ENCODE measurements at places on chromosomes 6 and 20.

GRCh38 chr6:155100087-155100486, 105.0 kb downstream of the TIAM2 start:
- DNase-seq, result no peak

DNA sequence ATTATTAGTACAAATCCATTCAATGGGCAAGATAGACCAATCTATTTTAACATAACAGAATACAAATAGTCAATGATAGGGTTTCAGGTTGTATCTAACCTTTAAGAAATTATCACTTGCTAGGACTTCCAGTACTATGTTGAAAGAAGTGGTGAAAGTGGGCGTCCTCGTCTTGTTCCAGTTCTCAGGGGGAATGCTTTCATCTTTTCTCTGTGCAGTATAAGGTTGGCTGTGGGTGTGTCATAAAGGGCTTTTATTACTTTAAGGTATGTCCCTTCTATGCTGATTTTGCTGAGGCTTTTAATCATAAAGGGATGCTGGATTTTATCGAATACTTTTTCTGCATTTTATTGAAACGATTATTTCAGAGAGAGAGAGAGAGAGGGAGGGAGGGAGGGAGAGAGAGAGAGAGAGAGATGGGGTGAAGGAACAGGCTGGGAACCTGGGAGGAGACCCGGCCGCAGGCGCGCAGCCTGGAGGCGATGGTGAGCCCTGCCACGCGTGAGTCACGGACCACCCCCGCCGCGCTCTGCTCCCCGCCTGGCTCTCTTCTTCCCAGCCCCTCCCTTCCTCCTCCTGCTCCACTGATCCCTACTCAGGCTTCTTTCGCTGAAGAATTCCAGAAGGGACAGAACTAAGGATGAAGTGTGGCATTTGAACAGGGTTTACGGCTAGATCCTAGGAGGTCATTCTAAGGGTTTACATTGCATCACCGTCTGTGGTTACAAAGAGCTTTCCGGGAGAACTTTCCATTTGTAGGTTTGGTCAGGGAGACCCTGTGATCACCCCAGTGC, 45.5 kb upstream of the HLA-E start:
- DNase-seq, result no peak

GRCh38 chr6:131597446-131597845, 24.4 kb downstream of the ARG1 start:
- no peak for DNase-seq

DNA sequence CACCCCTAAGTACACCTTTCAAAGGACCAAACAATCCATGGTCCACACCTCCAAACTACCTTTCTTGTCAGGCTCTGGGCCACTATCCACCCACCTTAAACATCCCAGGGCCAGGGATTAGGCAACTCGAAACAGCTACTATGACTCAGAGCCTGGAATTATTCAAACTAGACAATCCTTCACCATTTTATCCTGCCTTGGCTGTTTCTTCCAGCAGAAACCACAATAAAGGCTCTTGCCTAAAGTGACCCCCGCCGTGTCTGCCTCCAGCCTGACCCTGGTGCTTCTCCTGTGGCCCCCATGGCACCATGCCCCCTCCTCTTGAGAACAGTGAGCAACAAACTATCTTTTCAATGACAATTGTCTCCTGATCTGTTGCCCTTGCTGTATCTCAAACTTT, 195.5 kb downstream of the EPM2A start:
- no peak for DNase-seq

DNA sequence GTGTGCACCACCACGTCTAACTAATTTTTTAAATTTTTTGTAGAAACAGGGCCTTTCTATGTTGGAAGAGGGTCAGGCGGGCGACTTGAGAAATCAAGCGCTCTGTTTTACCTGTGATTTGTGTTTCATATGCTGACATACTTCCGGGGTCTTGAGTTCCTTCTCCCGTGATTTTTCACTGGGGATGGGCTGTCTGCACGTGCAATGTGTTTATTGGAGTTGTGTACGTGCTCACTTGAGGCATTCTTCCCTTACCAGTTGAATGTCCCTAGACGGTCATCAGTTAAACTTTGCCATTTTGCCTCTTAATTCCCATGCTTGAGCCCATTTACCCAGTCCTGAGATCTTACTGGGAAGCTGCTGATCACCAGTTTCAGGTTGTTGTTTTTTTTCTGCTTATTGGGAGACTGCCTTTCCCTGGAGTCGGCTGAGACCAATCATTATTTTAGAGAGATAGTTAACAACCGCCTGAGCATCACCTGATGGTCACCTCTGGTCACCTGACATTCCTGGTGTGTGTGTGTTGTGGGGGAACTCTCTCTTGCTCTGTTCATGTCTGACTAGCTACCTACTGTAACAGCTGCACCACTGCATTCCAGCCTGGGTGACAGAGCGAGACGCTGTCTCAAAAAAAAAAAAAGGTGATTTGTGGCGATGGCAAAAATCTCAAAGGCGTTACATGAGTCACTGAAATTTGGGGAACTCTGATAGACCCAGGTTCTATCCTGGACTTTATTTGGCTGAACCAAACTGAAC, 34.8 kb upstream of the NCOA3 start:
- DNase-seq, result no peak

GRCh38 chr20:50203951-50204937, 13.6 kb downstream of the CEBPB start:
- no peak for DNase-seq

DNA sequence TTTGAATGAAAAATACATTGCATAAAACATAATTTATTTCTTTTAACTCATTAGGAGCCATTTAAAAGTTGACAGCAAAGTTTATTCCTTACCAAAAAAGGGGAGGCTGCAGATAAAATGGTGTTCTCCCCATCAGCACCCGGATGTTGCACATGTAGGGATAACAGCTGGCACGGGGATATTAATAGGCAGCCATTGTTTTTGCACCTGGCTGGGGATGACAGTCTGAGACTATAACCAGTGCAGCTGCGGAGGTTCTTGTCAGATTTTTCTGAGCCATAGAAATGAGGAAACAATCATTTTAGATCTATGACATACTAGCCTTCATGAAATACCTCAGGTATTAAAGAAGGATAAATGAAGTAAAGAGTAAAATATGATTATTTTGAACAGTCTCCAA, 20.1 kb upstream of the HECA start:
- DNase-seq, result no peak

DNA sequence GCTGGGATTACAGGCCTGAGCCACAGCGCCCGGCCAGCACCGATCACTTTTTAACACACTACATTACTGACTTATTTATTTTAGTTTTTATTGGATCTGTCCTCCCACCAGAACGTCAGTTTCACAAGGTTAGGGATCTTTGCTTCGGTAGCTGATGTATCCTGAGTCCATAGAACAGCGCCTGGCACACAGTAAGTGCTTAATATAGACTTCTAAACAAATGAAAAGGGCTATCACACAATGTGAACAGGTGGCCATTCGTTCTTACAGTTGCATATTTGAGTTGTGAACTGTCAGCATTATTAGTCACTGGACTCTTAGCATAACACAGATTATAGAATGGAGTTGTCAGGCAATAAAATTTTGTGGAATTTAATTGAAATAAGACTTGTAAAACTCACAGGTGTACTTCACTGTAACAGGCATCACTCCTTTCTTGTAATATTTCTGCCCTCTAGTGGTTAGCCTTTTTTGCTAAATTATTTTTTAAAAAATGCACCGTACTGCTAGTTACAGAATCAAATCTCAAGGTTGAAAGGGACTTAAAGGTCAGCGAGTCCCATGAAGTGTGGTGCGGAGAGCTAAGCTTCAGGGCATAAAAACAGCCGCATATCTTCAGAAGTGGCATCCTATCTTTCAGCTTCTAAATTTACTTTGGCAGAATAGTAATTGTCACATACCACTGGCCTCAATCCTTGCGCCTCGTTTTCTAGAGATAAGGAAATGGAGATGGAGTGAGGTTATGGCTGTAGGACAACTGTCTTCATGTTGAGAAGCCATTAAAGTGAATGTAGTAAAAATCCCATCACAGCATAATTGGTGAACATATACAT, 3.4 kb upstream of the TBC1D7 start:
- no peak for DNase-seq

DNA sequence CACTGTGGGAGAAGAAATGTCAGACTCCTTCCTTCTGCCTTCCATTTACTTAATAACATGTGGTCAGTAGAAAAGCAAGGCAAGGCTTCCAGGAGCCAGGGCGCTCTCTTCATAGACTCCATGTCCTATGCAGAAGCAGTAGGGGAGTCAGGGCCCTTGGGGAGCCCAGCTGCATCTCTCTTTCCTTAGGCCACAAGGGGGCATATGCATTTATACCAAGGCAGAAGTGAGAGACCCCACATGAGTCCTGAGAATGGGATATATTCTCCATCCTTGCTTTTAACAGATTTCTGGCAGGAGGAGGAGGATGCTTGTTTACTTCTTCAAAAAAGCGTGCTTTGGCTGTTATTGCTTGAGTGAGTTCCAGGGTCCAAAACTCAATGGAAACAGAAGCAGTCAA, 198.5 kb downstream of the HIVEP2 start:
- DNase-seq, result no peak

- DNase-seq, result no peak
Measured at GRCh38 chr6:162974685-162975084, 246.9 kb downstream of the PACRG start.

DNA sequence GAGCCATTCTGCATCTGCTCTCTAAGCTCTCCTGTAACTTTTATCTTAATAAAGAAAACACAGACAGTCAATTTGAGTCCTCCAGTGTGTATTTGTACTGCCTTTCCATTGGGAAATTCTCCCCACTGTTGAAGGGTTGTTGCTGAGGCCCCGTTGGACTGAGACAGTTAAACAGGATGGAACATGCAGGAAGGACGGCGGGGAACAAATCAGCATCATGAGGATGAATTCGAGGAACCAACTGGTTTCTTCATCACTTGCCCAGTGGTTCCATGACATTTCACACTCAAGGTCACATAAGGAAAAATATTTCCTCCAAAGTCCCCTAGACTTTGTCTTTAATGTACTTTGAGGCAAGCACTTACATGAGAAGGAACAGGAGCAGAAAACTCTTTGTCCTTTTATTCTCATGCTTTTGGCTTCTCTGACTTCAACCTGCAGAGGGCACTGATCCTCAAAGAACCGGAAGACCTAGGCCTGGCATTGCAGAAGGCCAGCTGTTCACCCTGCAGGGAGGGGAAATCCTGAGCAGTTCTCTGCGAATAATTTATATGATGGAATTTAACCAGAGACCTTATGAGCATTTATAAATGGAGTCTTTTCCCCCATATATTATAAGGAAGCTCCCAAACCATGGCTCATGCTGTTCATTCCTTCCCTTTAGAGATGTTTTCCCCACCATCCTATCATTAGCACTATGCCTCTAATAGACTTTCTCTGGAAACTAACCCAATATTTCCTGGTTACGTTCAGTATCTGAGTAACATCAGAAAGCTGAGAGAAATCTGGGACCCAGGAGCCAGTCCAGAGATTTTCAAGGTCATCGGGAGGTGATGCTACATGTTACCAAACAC, 55.2 kb upstream of the ADGRF1 start:
- DNase-seq, result no peak

- DNase-seq, result no peak
Measured at GRCh38 chr20:23160536-23161243, 74.6 kb upstream of the CD93 start.

DNA sequence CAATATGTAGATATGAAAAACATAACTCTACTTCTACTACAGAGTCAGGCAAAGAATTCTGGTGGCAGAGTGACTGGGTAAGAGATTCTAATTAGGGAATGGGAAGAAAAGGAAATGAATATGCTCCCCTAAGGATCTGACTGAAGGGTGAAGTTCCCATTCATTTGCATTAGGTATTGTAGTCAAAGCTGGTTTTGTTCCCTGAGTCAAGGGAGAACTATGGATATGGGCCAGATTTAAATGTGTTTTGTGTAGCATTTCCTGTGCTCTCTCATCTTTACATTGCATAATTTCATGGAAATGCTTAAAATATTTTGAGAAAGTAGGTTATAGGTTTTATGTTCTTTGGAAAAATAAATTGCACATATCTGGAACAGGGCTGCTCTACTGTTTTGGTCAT, 299.7 kb downstream of the BTBD3 start:
- DNase-seq, result no peak

- no peak for DNase-seq
Measured at GRCh38 chr20:20102163-20102562, 49.8 kb downstream of the CFAP61 start.

DNA sequence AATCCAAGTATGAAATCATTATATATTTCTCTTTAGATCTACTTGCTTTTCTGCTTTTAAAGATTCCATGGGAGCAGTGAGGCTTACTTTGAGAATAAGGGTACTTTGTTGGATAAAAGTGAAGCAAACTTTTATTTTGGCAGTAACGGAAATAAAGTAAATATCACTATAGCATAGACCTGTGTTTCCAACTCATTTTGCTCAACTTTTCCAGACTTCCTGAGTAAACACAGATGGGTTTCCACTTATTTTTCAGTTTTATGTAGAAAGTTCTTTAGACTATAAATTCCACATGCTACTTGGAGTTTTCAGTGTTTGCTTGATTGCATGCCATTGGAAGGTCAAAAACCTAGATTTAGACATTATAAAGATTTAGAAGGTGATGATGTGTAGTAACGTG, 6.2 kb downstream of the STX16 start:
- DNase-seq, result no peak

- no peak for DNase-seq
Measured at GRCh38 chr20:25587536-25587935, 2.2 kb upstream of the NINL start.

DNA sequence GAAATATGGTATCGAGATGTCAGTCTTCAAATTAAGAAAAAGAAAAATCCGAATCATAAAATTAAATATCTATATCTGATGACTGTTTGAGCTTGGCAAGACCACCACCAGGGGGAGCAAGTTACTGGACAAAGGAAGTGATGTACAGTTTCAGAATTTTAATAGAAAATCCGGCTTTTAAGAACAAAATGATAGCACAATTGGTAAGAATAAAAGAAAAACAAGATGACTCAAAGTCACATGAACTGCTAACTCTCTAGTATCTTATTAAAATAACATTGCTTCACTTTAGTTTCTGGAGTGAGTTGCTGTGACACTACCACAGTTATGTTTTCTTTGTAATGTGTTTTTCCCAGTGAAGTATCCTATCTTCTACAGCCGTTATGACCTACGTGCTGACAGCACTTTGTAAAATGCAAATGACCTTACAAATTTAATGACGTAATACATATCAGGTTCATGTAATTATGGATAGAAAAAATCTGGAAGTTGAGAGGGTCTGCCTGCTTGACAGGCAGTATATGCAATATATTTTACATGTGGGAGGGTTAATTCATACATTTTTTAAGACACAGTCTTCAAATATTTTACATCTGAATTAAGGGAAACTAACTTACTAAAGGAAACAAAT, 405.3 kb upstream of the HS3ST5 start:
- no peak for DNase-seq

GRCh38 chr6:68343901-68344300, 291.2 kb upstream of the ADGRB3 start:
- DNase-seq, result no peak

Measured in T-helper 22 cell (primary cell).